Calu3 (cell line): ENCODE measurements at places on chromosomes 11 and 22. TPM values are rescaled to one million over a fixed set of nuclear protein-coding genes. Genes with fewer than 3 reads are reported as not detected.
A peak's percentile ranks its signal among the peaks of the same experiment; 100 is the strongest.

The ABTB2 gene
- total RNA-seq = 24.6 and 24.8 TPM in 2 replicates

The KRTAP5-7 gene
- total RNA-seq = not detected in 2 replicates

The DDTL gene
- total RNA-seq = 3.4 and 4.1 TPM in 2 replicates

DNA sequence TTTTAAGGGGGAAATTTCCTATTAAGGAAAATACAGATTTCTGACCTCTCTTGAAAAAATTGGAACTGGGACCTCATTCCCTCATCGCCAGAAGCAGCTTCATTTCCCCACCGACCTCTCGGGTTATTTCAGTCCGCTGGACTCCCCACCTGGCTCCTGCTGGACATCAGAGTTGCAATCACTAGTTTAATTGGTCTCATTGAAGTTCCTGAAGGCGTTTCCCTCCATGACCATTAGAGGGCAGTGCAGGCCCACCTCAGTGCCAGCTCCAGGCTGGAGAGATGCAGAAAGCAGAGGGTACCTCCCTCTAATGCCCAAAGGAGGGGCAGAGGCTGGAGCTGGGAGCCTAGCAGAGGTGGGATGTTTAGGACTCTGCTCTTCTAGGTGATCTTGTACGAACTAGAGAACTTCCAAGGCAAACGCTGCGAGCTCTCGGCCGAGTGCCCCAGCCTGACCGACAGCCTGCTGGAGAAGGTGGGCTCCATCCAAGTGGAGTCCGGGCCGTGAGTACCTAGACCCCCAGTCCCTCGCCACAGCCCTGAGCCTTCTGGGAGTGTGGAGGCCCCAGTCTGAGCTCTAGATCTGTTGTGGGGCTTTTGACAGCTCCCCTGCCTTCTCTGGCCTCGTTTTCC is 2.7 kb downstream of the CRYBB3 start:
- DNase-seq = peak; percentile 78
- peak overlapping the region; percentile 58 for H3K27ac ChIP-seq
- H3K27me3 ChIP-seq = no peaks in the 10 kb centered on the region
- peaks cover 6% of the 10 kb centered on the region for H3K36me3 ChIP-seq
- H3K4me1 ChIP-seq = no peaks in the 10 kb centered on the region

DNA sequence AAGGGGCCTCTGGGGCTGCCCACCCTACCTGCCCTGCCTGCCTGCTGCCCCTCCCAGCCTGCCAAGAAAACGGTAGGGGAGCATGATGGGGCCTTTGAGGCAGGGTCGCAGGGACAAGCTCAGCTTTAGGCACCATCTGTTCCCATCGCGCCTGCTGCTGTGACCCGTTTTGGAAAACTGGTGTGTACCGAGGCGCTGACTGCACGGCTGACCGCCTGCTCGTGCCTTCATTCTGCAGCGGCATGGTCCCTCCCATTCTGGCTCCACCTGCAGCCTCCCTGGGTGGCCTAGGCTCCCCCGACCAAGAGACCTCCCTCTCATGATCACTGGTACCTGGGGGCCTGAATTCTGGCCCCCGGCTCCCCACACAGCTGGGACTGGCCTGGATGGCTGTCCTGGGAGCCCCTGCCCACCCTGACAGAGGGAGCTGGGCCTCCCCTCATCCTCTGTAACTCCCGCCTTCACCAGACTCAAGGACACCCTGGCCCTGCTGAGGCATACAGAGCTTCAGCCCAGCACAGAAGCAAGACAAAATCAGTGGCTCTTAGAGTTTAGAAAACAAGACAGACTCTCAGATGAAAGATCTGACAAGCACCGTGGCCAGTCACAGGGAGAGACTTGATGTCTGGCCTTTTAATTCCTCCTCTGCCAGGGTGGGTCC is 6.5 kb upstream of the MYRF start:
- no peak overlapping the region for H3K4me3 ChIP-seq
- H3K4me1 ChIP-seq = peaks cover 16% of the 10 kb centered on the region
- H3K36me3 ChIP-seq = peaks cover 9% of the 10 kb centered on the region
- no peak overlapping the region for H3K27ac ChIP-seq
- H3K27me3 ChIP-seq = no peaks in the 10 kb centered on the region

GRCh38 chr11:29452146-29452545 is 564.7 kb downstream of the KCNA4 start:
- H3K27ac ChIP-seq = no peak overlapping the region
- no peaks in the 10 kb centered on the region for H3K4me1 ChIP-seq
- no peak for DNase-seq
- no peak overlapping the region for H3K4me3 ChIP-seq

DNA sequence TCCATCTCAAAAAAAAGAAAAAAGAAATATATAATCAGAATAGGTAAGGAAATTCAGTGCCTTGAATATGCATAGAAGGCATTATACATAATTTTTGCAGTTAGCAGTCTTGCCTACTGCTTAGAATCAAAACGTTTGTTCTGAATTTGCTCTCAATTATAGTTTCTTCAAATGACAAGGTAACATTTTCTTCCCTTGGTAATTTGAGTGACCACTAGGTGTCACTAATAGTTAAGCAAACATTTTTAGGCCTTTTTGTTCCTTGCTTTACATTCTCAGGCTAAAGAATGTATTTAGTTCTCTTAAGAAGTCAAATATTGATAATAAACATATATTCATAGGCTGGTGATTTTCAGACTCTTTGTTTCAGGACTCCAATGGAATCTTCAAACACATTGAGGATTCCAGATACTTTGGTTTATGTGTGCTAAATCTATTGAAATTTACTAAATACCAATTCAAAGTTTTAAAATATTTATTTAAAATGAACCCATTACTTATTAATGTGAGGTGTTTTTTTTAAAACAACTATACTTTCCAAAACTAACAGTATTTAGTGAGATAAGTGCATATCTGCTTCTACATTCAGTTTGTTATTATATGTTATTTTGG is 55.0 kb upstream of the DEPDC7 start:
- no peaks in the 10 kb centered on the region for H3K36me3 ChIP-seq
- no peak for DNase-seq
- no peak overlapping the region for H3K27ac ChIP-seq

DNA sequence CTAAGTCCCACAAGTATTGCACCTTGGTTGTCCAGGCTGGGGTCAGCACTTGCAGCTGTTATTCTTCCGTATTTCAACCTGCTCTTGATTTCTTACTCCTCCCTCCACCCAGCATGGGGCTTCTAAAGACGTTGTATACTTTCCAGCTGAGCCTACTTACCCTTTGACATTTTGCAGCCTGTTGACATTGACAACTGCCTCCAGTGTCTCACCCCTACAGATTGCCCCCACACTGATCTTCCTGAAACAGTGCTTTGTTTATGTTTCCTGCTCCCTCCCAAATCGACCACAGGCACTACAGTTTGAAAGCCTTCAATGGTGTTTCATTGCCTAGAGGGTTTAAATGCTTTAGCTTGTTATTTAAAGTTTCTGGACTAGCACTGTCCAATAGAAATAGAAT is 56.6 kb downstream of the FAM83F start:
- H3K36me3 ChIP-seq = peaks cover under 1% of the 10 kb centered on the region
- peaks cover 19% of the 10 kb centered on the region for H3K4me1 ChIP-seq
- no peak for DNase-seq
- H3K27ac ChIP-seq = no peak overlapping the region
- no peak overlapping the region for H3K4me3 ChIP-seq
- H3K27me3 ChIP-seq = no peaks in the 10 kb centered on the region

DNA sequence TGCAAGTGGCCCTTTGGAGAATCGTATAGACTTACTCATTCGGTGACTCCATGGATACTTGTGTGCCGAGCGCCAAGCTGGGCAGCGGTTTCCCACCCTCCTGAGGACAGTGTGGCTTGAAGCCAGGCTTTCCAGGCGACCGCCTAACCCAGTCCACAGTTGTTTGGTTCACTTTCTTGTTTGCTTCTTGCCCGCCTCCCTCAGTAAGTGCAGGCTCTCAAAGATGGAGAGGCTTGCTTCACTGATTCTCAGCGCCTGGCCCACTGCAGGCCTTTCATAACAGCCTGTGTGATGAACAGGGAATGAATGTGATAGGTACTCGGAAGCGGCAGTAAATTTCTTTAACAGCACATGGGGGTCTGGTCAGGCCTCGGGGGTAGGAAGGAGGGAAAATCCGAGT is 11.2 kb upstream of the MDK start:
- peaks cover under 1% of the 10 kb centered on the region for H3K4me1 ChIP-seq
- H3K36me3 ChIP-seq = peaks cover 23% of the 10 kb centered on the region
- H3K27ac ChIP-seq = no peak overlapping the region
- no peak overlapping the region for H3K4me3 ChIP-seq
- no peak for DNase-seq

- H3K4me3 ChIP-seq = no peak overlapping the region
- H3K36me3 ChIP-seq = no peaks in the 10 kb centered on the region
- DNase-seq = no peak
- H3K27me3 ChIP-seq = no peaks in the 10 kb centered on the region
- H3K4me1 ChIP-seq = no peaks in the 10 kb centered on the region
Observed at GRCh38 chr22:48689206-48689605, 1138.5 kb downstream of the BRD1 start.

DNA sequence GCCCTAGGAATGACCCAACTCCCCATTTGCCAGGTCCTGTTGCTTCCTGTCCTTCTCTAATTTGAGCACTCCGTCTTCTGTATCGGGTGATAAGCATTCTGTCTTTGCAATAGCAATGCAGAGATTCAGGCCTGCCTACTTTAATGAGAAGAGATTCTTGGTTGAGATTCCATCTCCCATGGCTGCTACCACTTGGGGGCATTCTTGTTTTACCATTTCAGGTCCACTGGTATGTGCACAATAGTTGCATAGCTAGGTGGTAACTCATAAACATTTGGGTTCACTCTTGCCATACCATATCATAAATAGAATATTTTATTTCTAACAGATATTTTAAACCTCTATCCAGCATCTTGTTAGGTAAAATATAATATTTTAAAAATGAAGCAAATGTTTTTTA is 34.4 kb upstream of the CALCB start:
- peaks cover 27% of the 10 kb centered on the region for H3K27me3 ChIP-seq
- DNase-seq = no peak
- H3K36me3 ChIP-seq = no peaks in the 10 kb centered on the region

- DNase-seq = peak; percentile 13
- no peaks in the 10 kb centered on the region for H3K36me3 ChIP-seq
- H3K4me1 ChIP-seq = peaks cover 12% of the 10 kb centered on the region
- H3K27ac ChIP-seq = peak overlapping the region; percentile 33
Observed at GRCh38 chr11:60251485-60252212, 8.7 kb upstream of the MS4A4E start.

- peaks cover 62% of the 10 kb centered on the region for H3K27me3 ChIP-seq
- DNase-seq = no peak
- no peak overlapping the region for H3K4me3 ChIP-seq
- no peaks in the 10 kb centered on the region for H3K36me3 ChIP-seq
- no peaks in the 10 kb centered on the region for H3K4me1 ChIP-seq
- no peak overlapping the region for H3K27ac ChIP-seq
Observed at GRCh38 chr11:120606211-120607010, 94.9 kb downstream of the GRIK4 start.

DNA sequence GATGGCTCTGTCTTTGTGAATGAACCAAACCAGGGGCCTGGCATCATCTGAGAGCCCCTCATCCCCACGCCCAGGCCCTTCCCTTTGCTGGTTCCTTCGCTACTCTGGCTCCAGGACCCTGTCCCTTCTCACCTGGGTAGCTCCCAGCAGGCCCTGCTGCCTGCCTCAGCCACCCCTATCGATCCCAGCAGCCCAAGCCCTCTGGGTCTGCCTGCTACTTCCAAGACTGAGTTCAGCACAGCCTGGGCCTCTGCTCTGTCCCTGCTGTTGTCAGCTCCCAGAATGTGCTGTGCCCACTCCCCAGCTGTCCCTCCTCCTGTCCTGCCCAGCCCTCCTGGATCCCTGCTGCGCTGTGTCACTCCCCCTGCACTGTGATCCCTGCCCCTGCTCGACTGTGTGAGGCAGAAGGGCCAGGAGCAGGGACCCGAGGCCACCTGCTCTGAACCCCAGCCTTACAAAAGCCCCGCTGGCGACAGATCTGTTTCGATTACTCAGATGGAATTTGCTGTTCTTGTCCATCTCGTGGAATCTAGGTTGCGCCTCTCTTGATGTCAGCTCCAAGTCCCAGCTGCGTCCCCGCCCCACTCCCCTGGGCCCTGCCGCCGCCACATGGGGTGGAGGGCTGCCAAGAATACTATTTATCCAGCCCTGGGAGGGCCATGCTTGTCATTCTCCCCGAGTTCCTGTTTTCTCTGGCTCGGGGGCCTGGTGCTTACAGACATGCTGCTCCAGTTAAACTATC is 13.0 kb downstream of the MRPL21 start:
- no peak overlapping the region for H3K4me3 ChIP-seq
- no peaks in the 10 kb centered on the region for H3K27me3 ChIP-seq
- H3K36me3 ChIP-seq = peaks cover 30% of the 10 kb centered on the region
- peak overlapping the region; percentile 31 for H3K27ac ChIP-seq

- H3K4me1 ChIP-seq = no peaks in the 10 kb centered on the region
- no peak overlapping the region for H3K4me3 ChIP-seq
- no peaks in the 10 kb centered on the region for H3K27me3 ChIP-seq
- no peaks in the 10 kb centered on the region for H3K36me3 ChIP-seq
- H3K27ac ChIP-seq = no peak overlapping the region
- peak; percentile 13 for DNase-seq
Observed at GRCh38 chr22:42160830-42161696, 30.5 kb upstream of the CYP2D6 start.

DNA sequence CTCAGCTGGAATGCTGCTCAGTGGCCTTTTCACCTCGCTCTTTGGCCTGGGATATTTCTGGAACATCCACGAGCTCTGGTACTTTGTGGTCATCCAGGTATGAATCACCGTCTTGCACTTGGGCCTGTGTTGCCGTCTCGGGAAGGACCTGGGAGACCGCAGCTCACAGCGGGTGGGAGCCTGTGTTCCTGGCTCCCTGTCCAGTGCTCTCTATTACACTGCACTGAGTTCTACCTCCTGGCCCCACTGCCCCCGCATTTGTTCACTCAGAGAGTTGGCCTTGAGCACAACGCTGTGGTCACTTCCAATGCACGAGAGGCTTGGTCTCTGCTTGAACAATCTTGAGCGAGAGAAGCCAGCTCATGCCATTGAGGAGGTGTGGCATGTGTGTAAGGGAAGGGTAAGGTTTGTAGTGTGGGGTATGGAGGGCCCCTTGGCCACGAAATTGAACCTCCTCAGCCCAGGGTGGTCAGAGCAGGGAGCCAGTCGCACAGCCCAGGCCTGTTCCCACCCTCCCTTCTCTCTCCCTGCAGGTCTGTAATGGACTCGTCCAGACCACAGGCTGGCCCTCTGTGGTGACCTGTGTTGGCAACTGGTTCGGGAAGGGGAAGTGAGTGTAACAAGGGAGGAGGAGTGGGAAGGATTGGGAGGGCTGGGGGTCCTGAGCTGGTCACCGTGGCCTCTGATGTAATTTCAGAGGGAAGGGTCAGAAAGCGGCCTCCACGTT is 16.2 kb downstream of the SLC37A2 start:
- no peak overlapping the region for H3K4me3 ChIP-seq
- H3K36me3 ChIP-seq = peaks cover 2% of the 10 kb centered on the region
- peaks cover 19% of the 10 kb centered on the region for H3K4me1 ChIP-seq
- no peak overlapping the region for H3K27ac ChIP-seq
